ENCODE measurements at places on chromosomes 6 and 20.
A peak's percentile ranks its signal among the peaks of the same experiment; 100 is the strongest.

DNA sequence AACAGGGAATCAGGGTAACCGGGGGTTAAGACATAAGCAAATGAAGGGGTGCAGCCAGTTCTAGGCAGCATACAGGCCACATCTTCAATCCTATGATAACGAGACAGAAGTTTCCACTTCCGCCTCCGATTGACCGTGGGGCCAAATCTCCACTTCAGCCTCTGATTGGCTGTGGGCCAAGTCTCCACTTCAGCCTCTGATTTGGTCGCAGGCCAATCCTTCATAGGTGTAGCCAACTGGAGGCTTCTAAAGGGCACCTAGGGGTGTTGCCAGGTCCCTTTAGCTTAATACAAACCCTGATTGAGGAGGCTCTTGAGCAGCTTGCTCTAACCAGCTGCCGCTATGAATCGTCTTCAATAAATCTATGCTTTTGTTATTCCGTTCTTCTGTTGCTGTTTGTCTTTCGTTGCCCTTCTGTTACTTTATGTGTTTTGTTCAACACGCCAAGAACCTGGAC, 2.1 kb upstream of the ERGIC3 start:
- DNase-seq = no peak

- no peak for DNase-seq
Measured at GRCh38 chr6:129748901-129749748, 39.1 kb upstream of the ARHGAP18 start.

DNA sequence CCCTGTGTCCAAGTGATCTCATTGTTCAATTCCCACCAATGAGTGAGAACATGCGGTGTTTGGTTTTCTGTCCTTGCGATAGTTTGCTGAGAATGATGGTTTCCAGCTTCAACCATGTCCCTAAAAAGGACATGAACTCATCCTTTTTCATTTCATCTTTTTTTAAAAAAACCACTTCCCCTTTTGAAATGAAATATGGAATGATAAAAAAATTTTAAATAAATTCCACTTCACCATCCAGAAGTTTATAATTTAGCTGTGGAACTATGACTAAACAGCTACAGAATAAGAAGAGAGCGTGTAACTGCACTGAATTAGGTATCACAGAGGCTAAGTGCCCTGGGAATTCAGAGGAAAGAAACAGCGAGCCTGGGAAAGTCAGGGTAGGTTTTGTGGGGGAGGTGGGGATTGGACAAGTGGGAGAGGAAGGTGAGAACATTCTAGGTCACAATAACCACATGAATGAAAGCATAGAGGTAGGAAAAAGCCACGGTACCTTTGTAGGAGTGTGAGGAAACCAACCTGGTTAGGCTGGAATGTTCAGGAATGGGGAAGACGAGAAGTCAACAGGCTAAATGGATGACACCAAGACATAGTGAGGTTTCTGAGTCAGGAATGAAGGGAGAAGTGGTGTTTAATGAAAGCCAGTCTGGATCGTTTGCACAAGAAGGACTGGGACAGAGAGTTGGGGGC, 11.0 kb downstream of the TRIM10 start:
- DNase-seq = no peak

DNA sequence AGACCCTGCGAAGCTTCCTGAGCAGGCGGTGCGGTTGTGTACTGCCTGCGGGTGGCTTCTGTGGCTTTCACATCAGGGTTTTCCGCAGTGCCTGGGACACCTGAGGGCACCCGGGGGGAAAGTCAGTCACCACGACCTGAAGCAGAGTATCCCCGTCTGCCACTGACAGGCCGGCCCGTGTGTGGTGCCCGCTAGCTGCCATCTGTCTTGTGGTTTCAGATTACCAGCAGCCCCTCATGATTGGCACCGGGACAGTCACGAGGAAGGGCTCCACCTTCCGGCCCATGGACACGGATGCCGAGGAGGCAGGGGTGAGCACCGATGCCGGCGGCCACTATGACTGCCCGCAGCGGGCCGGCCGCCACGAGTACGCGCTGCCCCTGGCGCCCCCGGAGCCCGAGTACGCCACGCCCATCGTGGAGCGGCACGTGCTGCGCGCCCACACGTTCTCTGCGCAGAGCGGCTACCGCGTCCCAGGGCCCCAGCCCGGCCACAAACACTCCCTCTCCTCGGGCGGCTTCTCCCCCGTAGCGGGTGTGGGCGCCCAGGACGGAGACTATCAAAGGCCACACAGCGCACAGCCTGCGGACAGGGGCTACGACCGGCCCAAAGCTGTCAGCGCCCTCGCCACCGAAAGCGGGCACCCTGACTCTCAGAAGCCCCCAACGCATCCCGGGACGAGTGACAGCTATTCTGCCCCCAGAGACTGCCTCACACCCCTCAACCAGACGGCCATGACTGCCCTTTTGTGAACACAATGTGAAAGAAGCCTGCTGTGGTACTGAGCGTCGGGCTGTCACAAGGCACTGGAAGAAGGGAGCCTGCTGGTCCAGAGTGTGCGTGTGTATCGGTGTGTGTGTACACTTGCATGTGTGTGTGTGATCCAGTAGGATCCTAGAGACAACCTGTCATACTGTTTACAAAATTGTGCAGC, 54.4 kb downstream of the GOPC start:
- peak; percentile 45 for DNase-seq

DNA sequence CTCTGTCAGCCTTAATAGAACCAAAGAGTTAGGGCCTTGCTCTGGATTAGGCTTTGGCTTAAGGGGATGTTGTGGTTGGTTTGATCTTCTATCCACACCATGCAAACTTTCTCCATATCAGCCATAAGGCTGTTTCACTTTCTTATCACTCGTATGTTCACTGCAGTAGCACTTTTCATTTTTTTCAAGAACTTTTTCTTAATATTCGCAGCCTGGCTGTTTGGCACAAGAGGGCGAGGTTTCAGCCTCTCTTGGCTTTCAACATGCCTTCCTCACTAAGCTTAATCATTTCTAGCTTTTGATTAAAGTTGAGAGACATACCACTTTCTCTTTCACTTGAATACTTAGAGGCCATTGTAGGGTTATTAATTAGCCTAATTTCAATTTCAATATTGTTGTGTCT, 193.1 kb downstream of the NRN1 start:
- no peak for DNase-seq

DNA sequence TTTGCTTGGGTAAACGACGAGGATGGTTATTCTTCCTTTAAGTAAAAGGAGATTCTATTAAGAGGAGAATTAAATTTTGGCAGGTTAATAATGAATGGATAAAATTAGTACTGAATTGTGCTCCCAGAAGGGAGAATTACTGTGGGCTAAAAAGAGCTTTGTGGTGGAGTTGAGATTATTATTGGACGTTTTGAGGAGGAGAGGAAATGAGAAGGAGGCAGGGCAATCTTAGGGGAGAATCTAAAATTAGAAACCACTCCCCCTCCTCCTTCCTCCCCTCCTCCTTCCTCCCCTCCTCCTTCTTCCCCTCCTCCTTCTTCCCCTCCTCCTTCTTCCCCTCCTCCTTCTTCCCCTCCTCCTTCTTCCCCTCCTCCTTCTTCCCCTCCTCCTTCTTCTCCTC, 331.8 kb downstream of the PRL start:
- no peak for DNase-seq

GRCh38 chr6:130699742-130700141, 127.5 kb upstream of the SMLR1 start:
- no peak for DNase-seq

- DNase-seq = no peak
Measured at GRCh38 chr6:94443701-94444100, 1024.3 kb upstream of the EPHA7 start.

DNA sequence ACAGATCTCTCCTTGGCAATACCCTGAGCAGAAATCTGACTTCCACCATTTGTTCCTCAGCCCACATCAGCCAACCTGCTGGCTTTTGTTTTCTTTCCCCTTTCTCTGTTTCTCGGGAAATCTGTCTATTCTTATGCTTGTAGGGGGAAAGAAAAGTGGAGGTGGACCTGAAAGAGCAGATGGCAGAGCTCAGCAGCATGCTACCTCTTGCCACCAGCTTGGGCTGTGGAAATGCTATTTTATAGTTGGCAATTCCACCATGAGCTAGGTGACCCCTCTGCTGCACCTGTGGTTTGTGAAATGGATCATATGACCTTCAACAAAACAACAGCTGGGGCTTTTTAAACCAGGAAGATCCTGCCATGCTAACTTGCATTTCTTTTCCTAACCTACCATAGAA, 6.8 kb upstream of the SPATS1 start:
- DNase-seq = no peak

GRCh38 chr6:1662534-1662933, 52.8 kb downstream of the FOXC1 start:
- DNase-seq = no peak

DNA sequence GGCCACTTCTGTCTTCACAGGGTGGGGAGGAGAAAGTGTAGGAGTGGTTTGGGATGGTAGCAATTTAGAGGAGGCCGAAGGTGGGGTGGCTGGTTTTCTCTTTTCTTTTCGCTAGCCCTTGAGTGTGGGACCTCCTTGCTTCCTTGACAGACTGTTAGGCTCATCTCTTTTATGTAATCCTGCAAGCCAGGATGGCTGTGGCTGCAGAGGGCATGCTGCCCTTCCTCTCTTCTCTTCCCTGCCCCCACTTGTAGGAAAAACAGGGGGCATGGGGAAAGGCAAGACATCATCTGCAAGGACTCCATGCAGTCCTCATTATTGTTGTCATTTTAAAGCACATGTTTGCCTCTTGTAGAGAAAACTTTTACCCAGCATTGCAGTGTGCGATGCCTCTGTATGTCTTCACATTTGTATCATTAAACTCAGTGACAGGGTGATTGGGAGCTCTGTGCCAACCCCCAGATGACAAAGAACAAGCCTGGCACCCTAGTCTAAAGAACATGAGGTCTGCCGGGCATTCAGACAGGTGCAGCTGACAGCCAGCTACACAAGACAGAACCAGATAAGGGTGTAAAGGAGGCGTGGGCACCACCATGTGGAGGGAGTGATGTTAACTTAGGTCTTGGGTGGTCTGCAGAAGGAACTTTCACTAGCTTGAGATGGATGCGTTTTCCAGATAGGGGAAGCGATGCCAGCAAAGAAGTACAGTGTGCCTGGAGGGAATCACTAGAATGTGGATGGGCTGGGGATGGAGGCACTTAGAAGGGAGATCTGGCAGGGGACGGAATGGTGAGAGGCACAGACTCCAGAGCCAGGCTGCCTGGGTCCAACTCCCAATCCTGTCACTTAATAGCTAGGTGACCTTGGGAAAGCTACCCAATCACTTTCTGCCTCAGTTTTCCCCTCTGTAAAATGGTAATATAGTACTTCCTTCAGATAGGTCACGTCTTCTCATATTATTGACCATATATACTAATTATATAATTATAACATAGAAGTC, 207.6 kb downstream of the TBC1D7 start:
- no peak for DNase-seq

DNA sequence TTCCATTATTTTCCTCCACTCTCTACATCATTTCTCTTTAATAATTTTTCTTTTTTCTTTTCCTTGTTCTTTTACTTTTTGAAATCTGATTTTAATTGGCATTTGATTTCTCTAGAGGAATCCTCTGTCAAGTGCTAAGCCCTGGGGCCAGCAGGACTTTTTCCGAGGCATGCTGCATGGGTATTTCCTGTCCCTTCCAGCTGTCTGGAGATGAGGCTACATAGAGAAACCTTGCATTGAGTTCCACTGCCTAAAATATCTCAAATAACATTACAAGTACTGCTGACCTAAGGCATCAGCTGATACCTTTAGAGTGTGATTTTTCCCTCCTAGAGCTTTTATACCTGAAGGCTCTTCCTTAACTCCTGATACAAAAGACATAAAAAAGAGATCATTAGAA, 6.2 kb downstream of the RNF217 start:
- no peak for DNase-seq

DNA sequence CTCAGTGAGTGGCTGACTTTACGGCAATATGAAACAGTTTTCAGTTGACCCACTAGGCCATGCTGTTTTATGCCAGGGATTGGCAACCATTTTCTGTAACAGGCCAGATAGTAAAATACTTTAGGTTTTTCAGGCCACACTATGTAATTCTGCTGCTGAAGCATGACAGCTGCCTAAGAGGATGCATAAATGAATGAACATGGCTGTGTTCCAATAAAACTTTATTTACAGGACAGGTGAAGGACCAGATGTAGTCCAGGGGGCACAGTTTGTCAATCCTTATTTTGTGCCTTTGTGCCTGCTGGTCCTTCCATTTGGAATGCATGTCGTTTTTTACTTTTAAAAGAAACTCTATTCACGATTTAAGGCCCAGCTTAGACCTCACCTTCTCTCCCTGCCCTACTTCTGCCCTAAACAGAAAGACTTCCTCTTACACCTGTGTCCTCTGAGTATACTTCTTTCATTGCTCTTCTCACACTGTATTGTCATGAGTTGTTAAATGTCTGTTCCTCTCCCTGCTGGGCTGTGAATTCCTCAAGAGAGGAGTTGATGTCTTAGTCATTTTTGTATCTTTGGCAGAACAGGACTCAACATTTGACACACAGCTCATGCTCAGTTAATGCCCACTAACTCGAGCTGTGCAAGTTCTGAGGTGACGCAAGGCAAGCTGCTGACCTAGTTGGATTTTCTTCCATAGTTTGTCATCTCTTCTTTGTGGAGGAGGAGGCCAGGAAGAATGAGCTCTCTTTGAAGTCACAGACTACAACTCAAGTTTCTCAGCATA, 90.1 kb upstream of the MAP7 start:
- DNase-seq = no peak

DNA sequence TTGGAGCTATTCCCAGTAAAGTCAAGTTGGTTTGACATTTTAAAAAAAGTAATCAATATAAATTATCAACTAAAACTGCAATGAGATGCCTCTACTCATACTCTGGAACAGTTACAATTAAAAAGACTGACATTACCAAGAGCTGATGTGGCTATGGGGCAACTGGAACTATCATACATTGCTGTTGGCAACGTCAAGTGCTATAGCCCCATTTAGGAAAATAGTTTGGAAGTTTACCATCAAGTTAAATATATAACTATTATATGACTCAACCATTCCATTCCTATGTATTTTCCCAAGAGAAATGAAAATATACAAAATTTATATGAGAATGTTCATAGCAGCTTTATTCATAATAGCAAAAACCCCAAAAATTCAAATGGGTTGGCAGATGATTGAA, 111.4 kb upstream of the HDGFL1 start:
- no peak for DNase-seq
